ENCODE measurements at places on chromosomes 7 and 10.

- no peak for DNase-seq
Observed at GRCh38 chr7:129134356-129134987, 10.0 kb upstream of the TSPAN33 start.

DNA sequence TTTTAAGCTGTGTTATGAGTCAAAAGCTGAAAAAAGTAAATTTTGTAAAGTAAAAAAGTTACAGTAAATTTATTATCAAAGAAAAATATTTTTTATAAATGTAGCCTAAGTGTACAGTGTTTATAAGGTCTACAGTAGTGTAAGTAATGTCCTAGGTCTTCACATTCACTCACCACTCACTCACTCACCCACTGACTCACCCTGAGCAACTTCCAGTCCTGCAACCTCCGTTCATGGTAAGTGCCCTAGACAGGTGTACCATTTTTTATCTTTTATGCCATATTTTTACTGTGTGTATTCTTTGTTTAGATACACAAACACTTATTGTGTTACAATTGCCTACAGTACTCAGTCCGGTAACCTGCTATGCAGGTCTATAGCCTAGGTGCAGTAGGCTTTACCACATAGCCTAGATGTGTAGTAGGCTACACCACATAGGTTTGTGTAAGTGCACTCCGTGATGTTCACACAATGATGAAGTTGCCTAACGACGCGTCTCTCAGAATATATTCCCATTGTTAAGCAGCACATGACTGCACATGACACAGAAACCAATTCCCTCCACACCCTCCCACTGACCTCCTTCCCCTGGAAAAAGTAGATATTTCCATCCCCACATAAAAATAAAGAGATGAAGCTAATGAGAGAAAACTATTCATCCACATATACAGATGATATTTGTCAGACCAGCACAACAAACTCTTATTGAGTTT is 44.8 kb upstream of the FGL2 start:
- no peak for DNase-seq

- DNase-seq = no peak
Observed at GRCh38 chr7:159020987-159021386, 123.7 kb downstream of the VIPR2 start.

- DNase-seq = peak; percentile 43
Observed at GRCh38 chr7:29139796-29140195, 6.5 kb downstream of the CPVL start.

- peak; percentile 68 for DNase-seq
Observed at GRCh38 chr7:128830231-128831177, at the start of gene FLNC. Gene FLNC, plus strand, starts transcription at chr7:128830406. Its CDS starts 232 bp downstream, at chr7:128830638.

DNA sequence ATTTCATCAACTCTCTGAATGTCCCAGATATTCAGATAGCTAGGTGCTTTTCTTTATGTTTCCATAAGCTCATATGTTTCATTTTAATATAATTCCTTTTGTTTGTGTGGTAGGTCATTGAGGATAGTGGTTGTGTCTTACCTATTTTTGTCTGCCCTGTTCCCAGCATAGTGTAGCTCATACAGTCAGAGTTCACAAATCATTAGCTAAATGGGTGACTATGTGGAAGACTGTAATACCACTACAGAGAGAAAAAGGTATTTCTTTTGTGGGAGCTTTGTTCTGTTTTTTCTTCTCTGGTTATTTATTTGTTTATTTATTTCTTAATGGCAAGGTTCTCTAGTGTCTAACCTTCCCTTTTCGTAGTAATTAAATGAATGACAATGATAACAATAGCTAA is 39.8 kb downstream of the EXOC4 start:
- no peak for DNase-seq

DNA sequence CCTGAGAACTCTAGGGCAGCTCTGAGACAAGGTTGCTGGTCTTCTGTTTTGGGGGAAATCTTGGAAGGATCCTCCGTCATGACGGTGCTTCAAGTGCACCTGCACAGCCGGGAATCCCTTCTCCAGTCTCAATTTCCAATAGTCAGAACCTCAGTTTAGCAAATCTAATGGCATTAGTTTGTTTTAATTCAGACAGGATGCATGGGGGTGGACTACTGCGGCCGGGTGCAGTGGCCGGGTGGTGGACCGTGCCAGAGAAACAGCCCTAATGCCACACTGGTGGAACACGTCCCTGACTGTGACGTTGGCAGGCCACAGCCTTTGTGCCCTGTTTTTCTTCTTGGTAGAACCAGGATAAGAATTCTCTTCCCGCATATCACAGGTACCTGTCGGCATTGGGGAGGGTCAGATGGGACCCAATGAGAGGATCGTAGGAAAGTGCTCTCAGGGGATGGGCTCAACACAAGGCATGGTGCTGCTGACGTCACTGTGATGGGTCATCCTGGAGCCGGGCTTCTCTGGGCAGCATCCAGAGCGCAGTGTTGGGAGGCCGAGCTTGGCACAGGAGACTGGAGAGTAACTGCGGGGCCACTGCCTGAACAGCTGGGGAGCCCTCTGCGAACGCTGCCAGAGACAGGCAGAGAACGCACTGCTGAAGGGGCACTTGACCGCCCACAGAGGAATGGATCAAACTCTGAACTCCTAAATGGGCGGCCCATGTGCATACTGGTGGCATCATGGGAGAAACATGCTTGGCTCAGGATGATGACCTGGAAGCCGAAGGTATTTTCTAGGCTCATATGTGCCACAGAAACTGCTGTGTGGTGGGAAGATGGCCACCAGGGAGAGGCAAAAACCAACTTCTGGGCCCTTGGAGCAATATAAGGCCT is 313.8 kb upstream of the SHH start:
- DNase-seq = no peak

GRCh38 chr10:761376-761775 is 71.9 kb upstream of the DIP2C start:
- DNase-seq = no peak

GRCh38 chr10:122461367-122461728 is at the start of gene HTRA1:
Gene HTRA1, plus strand, starts transcription at chr10:122461553. Its CDS starts 100 bp downstream, at chr10:122461653.
- DNase-seq = peak; percentile 77
